ENCODE measurements at places on chromosomes 13 and 19.

DNA sequence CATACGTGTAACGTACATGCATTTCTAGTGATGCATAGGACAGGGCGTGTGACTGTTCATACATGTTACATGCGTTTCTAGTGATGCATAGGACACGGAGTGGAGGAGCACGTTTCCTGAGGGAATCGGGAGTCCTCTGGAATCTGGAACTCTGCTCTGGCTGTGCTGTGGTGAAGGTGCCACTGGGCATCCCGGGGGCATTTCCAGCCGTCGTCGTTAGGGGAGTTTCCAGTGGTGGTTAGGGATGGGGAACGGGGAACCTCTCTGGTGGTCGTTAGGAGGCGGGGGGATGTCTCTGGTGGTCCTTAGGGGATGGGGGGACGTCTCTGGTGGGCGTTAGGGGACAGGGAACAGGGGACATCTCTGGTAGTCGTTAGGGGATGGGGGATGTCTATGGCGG lies 209.6 kb upstream of the SOX1 start:
- no peak for DNase-seq

- DNase-seq = no peak
Observed at GRCh38 chr19:42208612-42209011, 8.9 kb downstream of the DEDD2 start.

- DNase-seq = peak; percentile 71
Observed at GRCh38 chr13:21014502-21015170, 46.8 kb downstream of the LATS2 start.

DNA sequence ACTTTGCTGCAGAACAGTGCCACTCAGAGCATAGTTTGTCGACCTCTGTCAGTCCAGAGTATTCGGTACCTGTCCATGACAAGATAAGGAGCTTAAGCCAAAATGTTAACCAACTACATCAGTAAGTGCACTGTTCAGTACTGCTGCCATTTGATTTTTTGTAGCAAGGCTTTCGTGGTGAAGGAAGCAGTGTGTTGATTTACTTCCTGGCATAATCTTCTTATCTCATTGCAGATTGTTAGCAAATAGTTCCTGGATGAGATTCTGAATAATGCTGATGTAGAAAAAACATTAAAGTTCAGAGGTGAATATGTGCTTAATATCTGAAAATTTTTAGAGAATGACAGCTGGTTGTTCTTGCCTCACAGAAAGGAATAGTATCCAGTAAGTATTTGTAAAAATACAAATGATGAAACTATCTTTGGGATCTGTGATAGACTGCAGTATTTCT lies 85.7 kb downstream of the LRRC63 start:
- DNase-seq = no peak

GRCh38 chr13:29969286-29969685 lies 118.9 kb upstream of the UBL3 start:
- peak; percentile 83 for DNase-seq

DNA sequence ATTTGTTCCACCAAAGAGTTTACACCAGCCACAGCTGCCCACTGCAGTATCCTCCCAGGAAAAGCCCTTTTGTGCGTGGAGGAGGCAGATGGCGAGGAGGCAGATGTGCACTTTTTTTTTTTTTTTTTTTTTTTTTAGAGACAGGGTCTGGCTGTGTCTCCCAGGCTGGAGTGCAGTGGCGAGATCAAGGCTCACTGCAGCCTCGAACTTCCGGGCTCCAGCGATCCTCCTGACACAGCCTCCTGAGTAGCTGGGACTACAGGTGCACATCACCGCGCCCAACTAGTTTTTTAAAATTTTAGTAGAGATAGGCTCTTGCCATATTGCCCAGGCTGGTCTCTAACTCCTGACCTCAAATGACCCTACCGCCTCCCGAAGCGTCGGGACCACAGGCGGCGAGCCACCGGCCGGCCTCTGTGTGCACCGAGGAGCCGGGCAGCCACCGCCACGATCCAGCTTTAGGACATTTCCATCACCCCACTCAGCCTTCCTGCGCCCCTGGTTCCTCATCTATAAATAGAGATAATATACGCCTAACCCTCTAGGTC lies 563 bp upstream of the PDCD5 start:
- no peak for DNase-seq

DNA sequence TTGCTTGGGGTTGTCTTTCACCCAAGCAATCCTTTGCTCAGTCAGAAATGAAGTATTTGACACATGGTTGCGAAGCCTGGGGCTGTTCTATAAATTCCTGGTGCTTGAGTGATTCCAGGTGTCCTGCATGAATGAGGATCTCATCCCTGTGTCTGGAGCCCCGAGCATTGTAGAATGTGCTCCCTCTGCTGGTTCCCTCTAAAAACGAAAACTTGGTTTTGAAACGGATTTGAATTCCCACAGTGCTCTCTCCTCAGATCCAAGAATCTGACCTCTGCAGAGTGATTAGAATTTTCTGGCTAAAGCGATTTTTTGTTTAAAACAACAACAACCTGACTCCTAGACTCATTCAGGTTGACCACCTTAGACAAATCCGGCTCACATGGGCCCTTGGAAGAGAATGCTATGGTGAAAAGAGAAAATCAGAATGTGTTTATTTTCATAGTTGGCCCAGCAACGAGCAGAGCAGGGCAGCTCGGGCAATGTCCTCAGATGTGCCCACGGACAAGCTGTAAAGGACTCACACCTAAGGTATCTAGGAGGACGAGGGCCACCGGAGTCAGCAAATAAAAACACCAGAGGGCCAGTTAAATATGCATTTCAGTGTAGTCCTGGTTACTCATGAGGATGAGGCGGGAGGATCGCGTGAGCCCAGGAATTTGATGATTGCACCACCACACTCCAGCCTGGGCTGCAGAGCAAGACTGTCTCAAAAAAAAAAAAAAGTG lies 8.7 kb upstream of the ATP12A start:
- DNase-seq = peak; percentile 83

GRCh38 chr13:60047918-60048317 lies 115.8 kb downstream of the DIAPH3 start:
- DNase-seq = no peak

GRCh38 chr13:76790980-76791819 lies 95.0 kb downstream of the KCTD12 start:
- no peak for DNase-seq

GRCh38 chr13:96141032-96141431 lies 51.1 kb downstream of the HS6ST3 start:
- peak; percentile 0 for DNase-seq

DNA sequence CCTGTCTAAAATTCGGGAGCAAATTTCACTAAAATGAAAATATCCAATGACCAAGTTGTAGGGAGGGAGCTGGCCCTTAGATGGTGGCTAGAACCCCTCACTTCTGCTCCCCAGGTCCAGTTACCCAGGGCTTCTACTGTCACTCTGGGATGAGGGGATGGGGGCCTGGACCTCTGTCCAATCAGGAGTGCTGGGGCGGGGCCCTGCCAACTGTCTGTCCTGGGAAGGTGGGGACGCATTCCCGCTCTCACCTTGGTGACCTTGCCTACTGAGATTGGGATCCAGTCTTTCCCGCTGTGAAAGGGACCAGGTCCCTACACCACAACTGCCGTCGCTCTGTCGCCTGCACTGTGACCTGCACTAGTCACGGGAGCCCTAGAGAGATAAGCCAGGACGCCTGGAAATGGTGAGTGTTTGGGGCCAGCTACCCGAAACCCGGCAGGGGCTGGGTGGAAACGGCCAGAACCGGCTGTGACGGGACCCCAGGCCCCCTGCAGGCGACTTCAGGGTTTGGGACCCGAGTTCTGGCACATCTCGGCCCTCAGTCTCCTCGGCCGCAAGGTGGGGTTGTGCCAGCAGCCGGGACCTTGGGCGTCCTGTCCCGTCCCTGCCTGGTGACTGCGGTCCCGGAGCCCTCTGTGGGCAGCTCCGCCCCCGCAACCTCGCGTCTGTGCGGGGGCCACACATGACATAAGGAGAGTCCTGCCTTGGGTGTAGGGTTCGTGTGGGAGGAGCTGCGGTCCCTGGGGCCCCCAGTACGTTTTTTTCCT lies 22.8 kb downstream of the ZNF20 start:
- DNase-seq = no peak

DNA sequence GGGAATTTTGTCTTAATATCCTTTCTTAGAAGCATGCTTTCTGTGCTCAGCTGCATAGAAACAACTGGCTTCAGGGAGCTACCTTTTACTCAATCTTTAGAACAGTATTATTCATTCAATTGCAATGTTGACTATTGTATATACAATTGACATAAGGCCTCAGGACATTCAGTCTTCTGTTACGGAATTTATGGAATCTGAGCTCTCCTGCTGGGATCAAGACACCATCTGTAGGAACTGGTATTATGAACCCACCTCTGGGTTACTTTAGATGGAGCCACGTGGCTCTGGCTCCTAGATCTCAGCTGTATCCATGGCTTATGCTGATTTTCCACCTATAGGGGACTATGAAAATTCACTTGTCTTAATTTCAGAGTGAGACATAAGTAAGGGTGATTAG lies 716.2 kb upstream of the GPC6 start:
- no peak for DNase-seq

- DNase-seq = no peak
Observed at GRCh38 chr13:103063376-103063775, 2.8 kb downstream of the SLC10A2 start.

DNA sequence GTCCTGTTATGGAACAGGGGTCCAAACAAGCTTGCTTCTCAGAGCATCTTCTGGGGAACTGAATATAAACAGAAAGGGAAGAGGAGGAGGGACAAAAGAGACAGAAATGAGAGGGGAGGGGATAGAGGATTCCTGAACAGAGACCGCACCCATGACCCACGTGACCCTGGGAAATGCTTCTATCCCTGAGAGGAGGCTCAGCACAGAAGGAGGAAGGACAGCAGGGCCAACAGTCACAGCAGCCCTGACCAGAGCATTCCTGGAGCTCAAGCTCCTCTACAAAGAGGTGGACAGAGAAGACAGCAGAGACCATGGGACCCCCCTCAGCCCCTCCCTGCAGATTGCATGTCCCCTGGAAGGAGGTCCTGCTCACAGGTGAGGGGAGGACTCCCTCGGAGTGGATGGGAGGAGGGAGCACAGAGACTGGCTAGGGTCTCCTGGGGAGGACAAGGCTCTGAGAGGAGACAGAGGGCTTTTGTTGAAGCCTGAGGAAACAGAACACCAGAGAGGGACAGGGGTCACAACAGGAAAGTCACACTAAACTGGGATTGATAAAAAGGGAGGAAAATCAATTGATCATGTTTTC lies at the start of gene CEACAM6:
TSS of gene CEACAM6 (plus strand) at position 203 of the 586 bp plus-strand sequence. CDS start at position 312, 109 bp downstream.
- no peak for DNase-seq

GRCh38 chr19:16208847-16209665 lies 11.3 kb downstream of the AP1M1 start:
- no peak for DNase-seq

DNA sequence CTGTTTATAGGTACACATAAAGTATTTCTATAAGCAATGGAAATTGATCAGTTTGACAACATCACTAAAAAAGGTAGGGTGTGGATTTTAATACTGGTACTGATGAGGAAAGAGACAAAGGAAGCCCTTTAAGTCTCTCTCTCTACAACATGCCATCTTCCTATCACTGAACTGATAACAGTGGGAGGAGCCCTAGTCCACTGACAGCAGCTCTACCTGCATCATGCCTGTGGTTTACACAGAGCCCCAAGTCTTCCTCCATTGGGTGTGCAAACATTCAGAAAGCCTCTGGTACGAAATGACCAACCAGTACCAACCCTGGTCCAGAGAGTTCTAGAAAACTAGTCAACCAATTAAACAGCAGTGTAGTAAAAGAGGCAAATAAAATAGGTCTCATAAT lies 53.4 kb downstream of the KLF12 start:
- no peak for DNase-seq

DNA sequence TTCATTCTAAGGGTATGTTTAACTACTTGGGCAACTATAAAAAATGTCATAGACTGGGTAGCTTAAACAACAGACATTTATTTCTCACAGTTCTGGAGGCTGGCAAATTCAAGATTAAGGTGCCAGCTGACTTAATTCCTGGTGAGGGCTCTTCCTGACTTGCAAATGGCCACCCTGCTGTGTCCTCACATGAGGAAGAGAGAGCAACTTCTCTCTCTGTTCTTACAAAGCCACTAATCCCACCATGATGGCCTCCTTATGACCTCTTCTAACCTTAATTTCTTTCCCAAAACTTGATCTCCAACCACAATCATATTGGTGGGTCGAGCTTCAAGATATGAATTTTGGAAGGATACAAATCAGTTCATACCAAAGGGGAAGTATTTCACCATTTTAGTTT lies 399.0 kb downstream of the DCT start:
- DNase-seq = no peak

GRCh38 chr13:45413826-45414307 lies 4.3 kb downstream of the SLC25A30 start:
- DNase-seq = no peak

GRCh38 chr13:35994131-35994966 lies 136.8 kb downstream of the DCLK1 start:
- peak; percentile 89 for DNase-seq

DNA sequence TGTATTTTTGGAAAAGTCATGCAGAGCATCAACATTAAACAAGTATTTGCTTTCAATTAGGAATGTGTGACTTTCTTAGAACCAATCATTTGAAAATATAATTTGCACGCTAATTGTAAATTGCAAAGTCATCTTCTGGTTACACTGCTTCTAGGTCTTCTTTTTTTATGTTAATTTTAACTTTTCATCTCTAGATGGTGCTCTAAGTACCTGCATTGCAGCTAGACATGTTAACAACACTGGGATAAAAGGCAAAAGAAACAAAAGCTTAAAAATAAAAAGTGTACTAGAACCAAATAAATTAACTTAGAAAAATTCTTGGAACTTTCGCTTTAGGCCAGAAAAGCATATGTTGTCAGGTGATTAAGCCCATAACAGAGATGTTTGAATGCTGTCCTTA lies 2758.2 kb downstream of the PCDH9 start:
- peak; percentile 30 for DNase-seq
